ENCODE measurements at places on chromosomes 3 and 15. TPM values are rescaled to one million over a fixed set of nuclear protein-coding genes. Genes with fewer than 3 reads are reported as not detected.

The CPN2 gene
- not detected for total RNA-seq

DNA sequence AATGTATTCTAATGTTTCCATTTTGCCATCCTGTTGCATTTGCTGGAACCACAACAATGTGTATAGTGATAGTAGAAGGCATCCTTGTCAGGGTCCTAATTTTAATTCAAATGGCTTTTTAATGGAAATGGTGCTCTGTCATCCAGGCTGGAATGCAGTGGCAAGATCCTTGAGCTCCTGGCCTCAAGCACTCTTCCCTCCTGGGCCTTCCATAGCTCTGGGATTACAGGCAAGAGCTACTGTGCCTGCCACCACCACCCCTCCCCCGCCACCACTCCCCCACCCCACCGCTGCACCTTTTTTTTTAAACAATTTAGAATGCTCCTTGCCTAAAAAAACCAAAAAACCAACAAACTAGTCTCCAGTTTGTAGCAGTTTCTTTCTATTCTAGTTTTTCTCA is 15.2 kb upstream of the IQCF6 start:
- no peak overlapping the region for H3K4me3 ChIP-seq
- no peak for DNase-seq
- no peaks in the 10 kb centered on the region for H3K4me1 ChIP-seq
- no peaks in the 10 kb centered on the region for H3K27me3 ChIP-seq
- H3K36me3 ChIP-seq = no peaks in the 10 kb centered on the region
- H3K27ac ChIP-seq = no peak overlapping the region

DNA sequence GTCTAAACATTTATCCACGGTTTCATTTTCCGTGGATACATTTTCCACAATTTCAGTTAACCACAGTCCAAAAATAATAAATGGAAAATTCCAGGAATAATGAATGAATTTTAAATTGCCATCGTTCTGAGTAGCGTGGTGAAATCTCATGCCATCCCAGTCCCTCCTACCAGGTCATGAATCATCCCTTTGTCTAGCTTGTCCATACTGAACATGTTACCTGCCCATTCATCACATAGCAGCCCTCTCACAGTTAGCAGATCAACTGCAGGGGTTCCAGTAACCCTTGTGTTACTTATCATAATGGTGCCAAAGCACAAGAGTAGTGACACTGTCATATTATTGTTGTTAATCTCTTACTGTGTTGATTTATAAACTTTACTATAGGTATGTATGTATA is 124.5 kb downstream of the GSK3B start:
- no peaks in the 10 kb centered on the region for H3K4me1 ChIP-seq
- DNase-seq = no peak
- H3K27ac ChIP-seq = no peak overlapping the region

DNA sequence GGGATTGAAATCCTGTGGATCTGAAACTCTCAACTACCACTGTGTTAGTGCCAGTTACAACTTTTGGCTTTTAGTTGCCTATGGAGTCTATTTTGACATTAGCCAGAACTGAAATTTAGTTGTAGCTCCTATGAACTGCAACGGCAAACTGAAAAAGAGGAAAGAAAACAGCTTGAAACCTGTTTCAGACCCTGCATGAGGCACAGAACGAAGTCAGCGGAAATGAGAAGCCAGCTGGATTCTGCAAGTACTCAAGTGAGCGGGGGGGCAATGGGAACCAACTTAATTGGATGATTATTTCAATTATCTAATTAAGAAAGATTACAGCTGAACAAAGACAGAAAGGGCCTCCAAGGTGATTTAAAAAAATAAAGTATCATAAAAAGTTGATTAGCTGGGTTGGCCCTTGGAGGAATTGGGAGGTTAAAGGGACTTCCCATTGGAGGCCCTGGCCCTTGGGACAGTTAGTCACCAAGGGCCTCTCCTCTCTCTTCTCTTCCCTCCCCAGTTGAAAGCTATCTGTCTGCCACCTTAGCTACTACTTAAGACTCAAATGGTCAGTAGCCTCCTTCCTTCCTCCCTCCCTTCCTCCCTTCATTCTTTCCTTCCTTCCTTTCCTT is 352.1 kb downstream of the SHQ1 start:
- H3K4me1 ChIP-seq = peaks cover 15% of the 10 kb centered on the region
- DNase-seq = no peak
- no peaks in the 10 kb centered on the region for H3K36me3 ChIP-seq
- no peaks in the 10 kb centered on the region for H3K27me3 ChIP-seq

DNA sequence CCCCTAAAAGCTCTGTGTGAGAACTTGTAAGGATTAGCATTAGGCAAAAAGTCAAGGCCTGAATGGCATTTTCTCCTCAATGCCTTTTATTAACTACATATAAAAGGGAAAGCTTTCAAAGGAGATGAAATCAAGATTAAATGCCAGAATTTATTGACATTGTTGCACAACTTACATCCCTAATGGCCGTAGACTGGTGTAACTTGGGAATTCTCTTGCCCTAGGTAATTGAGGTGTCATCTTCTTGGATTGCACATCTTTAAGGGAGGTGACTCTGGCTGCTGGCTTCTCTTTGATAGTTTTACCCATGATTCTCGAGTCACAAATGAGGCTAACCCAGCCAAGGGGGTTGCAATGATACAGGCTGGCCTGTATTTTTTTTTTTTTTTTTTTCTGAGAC is 249.1 kb downstream of the TBL1XR1 start:
- H3K36me3 ChIP-seq = no peaks in the 10 kb centered on the region
- H3K27ac ChIP-seq = no peak overlapping the region
- DNase-seq = no peak
- no peak overlapping the region for H3K4me3 ChIP-seq
